ENCODE measurements at places on chromosomes 2 and 18.
A peak's percentile ranks its signal among the peaks of the same experiment; 100 is the strongest.

GRCh38 chr2:9264301-9264700, 57.7 kb downstream of the ASAP2 start:
- DNase-seq = no peak

DNA sequence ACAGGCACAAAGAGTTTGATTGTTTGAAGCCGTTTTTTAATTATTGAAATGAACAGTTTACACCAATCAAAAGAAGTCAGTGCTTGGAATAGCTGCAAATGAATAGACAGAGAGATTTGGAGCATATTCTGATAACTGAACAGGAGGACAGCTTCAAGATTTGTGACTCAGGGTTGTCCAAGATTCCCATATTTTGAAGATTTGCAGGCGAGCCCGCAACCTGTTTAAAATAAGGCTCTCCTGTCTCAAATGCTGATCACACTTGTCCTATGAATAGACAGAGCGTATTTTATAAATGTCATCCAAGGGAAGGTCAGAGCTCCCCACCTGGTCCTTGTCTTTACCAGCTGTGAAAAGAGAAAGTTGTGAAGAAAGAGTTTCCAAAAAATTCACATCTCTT, 198.7 kb downstream of the RNF144A start:
- DNase-seq = no peak

DNA sequence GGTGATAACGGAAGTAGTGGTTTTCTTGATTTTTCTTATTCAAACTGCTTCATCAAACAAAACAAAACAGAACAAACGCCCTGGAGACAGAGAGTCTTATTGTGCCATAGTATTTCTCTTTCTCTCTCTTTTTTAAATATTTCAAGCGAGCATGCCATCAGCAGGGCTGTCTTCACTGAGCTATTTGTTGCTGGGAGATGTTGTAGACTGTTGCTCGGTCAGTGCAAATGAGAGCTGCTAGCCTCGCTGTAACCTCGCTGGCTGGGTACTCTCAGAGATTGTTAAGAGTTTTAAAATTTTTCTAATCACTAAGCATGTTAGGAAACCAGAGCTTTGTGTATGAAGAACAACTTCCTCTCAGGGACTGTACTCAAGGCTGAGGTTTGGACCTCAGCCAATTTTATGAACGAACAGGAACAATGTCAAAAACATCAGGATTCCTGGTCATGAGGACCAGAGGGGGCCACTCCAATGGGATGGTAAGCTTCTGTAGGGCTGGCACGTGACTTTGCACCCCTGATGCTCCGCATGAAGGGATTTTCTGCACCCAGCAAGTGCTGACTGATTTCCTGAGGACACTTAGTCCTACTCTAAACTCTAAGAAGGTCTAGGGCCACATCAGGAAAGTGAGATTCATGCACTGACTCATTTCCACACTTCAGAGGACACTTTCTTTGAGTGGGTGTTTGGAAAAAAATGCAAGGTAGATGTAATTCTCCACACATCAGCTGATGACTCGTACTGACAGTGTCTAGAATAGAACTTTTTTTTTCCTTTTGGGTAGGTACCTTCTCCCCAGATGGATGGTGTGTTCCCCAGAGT, 59.8 kb upstream of the IL1R1 start:
- peak; percentile 76 for DNase-seq

GRCh38 chr2:64062840-64063239, 43.6 kb upstream of the VPS54 start:
- no peak for DNase-seq

DNA sequence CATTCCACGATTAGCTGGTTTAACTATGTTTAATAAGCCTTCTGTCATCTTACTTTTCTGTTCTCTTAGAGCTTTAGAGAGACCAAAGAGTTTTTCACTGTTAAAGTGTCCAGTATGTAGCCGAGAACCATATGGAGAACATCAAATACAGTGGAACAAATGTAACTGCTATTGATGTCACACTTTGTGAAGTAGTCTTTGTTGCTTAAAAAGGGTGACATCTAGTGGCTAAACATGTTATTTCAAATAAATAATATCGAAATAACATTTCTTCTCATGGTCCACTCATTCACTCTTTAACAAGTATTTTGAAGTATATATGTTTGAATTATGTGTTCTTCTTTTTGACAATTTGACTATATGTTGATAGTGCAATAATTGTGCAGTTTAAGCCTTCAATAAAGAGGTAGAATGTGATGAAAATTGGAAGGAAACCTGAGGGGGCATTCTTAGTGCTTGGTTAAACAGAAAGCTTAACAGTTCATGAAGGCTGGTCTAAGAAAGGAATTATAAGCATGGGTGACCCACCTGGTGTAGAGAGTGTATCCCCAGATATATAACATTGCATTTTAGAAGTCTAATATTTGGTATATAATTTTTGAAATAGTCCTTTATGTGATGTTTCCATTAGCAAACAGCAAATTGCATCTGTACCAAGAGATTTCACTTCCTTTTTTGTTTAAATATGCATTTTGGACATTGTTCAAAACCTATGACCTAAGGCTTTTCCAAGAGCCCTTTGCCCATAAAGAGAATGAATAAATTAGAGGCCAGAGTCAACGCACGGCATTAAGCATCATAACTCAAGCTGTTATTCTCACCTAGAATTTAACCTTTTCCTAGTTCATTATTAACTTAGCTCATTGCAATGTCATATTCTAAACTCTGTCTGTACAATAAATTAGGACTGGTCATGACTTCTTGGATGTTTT, 112.1 kb downstream of the KYNU start:
- DNase-seq = no peak

DNA sequence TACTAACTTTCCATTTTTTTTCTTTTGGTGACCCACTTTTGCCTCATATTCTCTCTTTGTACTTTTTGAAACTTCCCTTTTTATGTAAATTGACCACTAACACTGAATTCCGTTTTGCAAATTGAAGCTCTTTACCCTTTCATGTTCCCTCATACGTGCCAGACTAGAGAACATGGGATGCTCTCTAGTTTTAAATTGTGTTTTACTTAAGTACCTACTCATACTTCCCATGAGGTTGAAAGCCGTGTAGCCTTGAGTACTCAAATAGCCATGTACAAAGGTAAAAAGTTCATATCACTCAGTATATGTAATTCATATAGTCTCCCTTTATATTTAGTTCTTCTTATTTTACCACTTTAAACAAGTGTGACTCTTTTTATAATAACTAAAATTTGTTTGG, 119.7 kb downstream of the PIK3C3 start:
- no peak for DNase-seq

DNA sequence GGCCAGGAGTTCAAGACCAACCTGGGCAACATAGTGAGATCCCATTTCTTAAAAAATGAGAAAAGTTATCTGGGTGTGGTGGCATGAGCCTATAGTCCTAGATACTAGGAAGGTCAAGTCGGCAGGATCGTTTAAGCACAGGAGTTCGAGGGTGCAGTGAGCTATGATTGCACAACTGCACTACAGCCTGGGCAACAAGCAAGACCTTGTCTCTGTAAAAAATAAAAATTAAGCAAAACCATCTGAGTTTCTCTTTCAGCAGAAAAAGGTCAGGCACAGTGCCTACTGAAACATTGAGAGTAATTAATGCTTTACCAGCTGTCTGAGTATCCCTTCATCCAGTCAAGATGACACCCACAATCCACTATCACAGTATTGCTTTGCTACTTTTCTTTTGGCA, 258.3 kb downstream of the MBD5 start:
- no peak for DNase-seq

DNA sequence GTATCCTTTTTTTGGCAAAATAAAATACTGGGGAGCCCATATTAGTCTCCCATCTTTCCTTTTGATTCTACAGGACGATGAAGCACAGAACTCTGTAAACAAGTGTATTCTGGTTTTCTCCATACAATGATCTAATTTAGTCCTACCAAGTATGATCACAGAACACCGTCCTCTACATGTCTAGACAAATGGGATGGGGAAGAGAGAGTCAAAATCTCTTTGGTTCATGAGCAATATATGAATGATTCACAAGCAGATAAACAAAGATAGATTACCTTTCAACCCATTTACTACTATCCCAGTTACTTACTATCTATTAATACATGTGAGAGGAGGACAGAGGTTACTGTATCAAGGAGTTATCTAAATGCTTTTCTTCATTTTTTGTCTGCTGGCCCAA, 352.4 kb upstream of the ACVR2A start:
- DNase-seq = no peak

- no peak for DNase-seq
Observed at GRCh38 chr2:99753505-99753904, 263.7 kb upstream of the REV1 start.

GRCh38 chr18:51458861-51459260, 261.4 kb upstream of the MEX3C start:
- DNase-seq = no peak

DNA sequence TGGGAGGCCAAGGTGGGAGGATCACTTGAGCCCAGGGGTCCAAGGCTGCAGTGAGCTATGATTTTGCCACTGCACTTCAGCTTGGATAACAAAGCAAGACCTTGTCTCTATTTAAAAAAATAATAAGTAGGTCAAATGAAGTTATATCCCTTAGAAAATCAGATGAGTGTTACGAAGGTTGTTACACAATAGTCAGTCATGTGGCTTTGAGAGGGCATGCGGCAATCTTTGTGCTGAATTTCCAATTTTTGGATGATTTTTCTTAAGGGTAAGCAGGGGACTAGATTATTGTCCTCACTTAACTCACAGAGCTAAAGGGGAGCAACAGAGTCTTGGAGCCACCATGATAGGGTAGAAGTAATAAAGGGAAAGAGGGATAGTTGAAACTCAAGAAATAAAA, 71.8 kb downstream of the B3GNT2 start:
- DNase-seq = no peak

DNA sequence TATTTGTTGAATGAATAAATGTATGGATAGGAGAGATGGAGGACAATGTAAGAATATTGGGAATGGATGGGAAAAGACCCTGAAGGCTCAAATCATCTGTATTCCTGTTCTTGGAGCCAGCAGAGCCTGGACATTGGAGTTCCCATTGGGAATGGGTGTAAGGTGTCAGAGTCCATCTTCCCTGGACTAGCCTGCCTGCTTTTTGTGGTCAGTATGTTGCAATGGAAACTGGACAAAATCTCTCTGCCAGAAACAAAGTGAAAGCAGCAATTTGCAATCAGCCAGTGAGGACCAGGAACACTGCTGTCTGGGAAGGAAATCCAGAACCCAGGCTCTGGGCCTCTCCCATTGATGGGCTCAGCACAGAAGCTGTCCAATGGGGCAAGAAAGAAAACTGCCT, 83.5 kb upstream of the SKOR2 start:
- no peak for DNase-seq

DNA sequence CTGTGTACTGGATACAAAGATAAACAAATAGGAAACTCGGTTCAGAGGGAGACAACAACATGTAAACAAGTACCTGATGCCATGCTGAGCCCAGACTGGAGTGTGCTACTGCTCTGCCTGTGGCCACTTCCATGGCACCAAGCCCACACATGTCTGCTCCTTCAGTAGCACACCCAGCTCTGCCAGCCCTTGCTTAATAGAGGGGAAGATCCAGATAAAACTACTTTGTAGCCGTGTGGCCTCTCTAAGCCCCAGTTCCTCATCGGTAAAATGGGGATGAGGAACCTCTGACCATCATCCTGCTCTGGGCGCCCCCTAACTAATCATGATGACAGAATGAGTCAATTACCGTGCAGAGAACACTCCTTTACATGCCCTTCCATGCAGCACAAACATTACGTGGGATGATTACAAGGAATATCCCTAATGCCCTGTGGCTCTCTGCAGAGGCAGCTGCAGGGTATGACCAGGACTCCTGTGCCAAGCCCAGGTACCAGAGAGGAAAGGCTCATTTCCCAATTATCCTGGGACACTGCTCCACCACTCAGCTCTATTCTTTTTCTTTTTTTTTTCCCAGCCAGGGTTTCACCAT, 34.9 kb downstream of the DNMT3A start:
- DNase-seq = no peak

DNA sequence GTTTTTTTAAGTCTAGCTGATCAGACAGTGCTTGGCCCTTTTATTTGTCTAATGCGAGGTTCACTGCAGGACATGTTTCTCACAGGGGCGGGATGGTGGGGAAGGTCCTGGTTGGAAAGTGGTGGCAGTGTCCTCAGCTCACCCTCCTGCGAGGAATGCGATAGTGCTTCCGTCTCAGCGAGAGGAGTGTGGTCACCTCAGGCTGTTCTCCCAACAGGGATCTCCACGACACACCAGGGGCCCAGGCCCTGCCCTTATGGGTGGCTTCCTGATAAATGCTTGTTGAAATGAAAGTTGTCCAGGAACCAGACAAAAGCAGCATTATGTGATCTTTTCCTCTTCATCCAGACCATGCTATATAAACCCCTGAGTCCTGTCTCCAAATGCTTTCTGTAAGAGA, 70.1 kb downstream of the BOLA3 start:
- no peak for DNase-seq

Measured in natural killer cell treated with Interleukin-12 subunit alpha and Interleukin-12 subunit beta and Interleukin-15 and Interleukin-18, amount 100 ng/mL, for 72 hours (primary cell).